Activated T-helper 9 cell treated with anti-CD3 and anti-CD28 coated beads, Interleukin-2, amount 50 U/mL, for 16 hours (primary cell): ENCODE measurements at places on chromosomes 11 and 22.

GRCh38 chr11:58562375-58562800 lies 13.3 kb downstream of the LPXN start:
- DNase-seq, result no peak

DNA sequence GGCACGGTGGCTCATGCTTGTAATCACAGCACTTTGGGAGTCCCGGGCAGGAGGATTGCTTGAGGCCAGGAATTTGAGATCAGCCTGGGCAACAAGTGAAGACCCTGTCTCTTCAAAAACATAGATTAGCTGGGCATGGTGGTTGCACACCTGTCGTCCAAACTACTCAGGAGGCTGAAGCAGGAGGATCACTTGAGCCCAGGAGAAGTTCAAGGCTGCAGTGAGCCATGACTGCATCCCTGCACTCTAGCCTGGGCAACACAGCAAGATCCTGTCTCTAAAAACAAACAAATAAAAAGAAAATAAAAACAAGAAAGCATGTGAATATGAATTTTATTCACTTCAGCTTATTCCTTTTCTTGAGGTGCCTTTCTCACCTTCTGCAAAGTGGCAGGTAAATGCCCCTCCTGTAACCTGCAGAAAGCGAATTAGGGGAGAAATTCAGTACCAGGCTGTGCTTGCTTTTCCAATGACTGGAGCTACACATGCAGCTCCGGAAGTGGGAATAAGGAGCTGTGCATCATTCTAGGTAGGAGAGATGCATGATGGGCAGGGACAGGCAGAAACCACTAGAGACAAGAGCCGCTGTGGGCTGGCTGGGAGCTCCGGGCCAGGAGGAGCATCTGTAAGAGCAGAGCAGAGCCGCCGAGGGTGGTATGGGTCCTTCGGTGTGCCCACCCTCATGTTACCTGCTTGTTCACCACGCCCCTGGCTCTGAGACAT lies 14.7 kb upstream of the KCTD17 start:
- DNase-seq, result no peak

DNA sequence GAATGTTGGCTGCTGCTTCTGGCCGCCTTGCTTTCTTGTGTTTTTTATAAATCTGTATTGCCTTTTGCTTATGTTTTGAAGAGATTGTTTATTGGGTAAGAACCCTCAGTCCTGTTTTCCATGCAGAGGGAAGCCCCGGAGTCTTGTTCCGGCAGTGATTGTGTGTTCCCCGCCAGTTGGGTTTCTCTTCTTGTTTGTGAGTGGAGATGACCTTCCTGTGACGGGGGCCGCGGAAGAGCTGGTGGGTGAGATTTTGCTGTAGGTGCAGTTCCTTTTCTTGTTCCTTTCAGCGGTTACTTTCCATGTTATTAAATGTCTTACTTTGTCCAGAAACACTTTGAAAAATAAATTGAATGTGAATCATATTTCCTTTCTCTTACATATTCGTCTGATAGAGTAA lies 8.3 kb downstream of the TBC1D22A start:
- no peak for DNase-seq

DNA sequence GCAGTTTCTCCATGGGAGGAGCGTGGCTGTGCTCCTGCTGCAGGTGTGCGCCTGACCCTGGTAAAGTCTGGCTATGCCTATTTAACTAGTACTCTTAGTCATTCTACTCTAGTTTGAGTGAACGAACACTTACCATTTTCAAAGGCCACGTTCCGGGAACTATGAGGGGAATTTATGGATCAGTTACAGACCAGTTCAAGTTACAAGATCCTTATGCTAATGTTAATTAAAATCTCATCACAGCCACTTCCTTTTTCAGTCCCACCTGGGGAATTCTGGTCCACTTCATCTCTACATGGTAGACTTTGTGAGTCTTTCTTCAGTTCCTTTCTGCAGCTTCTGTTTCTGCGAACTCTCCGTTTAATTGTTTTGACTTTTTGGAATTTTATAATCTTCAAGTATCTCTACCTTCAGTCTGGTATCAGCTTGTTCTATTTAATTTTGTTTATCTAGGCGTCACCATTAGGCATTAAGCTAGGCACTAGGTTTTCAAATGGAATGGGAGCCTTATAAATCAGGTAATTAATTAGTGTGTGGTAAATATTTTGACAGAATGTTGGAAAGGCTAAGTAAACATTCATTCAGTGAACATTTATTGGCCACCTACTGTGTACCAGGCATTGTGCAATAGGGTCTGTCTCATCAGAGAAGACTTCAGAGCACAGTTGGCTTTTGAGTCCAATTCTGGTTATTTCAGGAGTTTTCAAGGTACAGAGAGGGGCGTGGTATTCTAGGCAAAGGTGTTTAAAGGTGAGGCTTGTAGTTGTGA lies 78.9 kb downstream of the GRK3 start:
- no peak for DNase-seq

DNA sequence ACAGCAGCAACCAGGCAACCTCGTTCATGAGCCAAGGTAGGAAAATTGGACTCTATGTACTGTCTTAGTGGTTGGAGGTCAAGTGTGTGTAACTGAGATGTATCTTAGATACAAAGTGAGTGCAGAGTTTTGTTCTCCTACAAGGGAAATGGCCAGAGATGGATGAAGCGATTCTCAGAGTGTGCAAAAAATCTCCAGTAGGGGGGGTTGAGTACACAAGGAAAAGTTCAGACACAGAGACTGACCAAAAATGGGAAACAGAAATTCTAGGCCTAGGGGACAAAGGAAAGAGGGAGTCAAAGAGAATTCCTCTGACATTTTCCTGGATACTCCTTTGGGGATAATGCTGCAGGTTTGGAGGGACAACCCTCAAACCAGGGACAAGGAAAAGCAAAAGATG lies 38.2 kb upstream of the OR5AK2 start:
- no peak for DNase-seq

- no peak for DNase-seq
Measured at GRCh38 chr11:86230921-86231434, 13.6 kb upstream of the EED start.

- DNase-seq, result no peak
Measured at GRCh38 chr11:113497066-113497910, 22.1 kb upstream of the DRD2 start.

GRCh38 chr11:35173011-35173511 lies 34.1 kb downstream of the CD44 start:
- DNase-seq, result no peak

GRCh38 chr11:119993722-119994121 lies 144.2 kb downstream of the TRIM29 start:
- no peak for DNase-seq

DNA sequence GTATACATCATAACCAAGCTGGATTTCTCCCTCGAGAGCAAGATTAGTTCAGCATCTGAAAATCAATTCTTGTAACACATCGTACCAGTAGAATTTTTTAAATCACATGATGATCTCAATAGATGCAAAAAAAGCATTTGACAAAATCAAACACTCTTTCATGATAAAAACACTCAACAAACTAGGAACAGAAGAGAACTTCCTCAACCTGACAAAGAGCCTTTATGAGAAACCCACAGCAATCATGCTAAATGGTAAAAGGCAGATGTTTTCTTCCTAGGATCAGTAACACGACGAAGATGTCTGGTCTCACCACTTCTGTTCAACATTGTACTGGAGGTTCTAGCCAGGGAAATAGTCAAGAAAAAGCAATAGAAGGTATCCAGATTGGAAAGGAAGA lies 34.1 kb upstream of the TMPRSS4 start:
- DNase-seq, result no peak

DNA sequence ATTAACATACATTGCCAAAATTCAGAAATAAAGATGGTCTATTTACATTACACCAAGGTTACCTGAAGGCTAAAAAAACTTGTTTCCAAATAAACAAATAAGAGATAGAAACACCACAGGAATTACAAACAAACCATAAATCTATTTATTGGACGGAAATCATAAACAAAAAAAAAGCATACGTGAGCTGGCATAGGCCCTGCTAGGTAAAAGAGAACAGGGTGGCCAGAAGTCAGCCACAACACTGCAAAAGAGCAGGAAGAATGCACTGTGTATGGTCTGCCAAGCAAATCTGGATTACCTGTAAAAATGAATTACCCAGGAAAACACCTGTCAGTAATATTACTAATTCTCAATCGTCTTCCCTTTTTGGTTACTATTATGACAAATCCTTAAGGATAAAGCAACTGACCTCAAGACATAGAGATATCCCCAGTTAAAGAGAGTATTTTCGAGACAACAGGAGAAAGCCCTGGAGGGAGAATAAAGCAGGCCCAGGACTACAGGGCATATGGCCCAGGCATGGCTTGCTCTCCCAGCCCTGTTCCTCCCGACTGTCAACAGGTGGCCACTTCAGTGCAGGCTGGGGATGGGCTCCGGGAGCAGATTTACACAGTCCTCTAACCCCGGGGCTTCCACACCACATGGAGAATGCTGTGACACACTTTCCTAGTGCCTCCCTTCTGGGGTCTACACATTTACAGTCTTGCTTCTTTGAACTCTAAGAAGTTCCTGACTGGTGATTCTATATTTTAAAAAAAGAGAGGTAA lies 18.0 kb downstream of the PPP2R1B start:
- no peak for DNase-seq

DNA sequence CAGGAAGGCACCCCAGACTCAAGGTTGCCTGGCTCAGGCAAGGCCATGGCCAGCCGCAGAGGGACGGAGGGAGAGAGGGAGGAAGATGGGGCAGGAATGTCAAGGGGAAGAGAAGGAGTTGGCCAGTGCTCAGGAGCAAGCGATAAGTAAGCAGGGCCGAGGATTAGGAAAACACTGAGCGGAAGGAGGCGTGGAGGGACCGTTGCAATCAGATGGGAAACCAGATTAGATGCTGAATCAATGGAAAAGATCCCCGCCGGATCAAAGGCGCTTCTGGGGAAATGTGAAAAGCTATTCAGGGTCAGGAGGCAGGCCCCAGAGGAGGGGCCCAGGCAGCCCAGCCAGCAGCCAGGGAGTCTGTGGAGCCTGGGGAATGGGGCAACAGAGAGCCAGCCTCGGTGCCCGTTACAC lies 26.6 kb upstream of the MYEOV start:
- no peak for DNase-seq

DNA sequence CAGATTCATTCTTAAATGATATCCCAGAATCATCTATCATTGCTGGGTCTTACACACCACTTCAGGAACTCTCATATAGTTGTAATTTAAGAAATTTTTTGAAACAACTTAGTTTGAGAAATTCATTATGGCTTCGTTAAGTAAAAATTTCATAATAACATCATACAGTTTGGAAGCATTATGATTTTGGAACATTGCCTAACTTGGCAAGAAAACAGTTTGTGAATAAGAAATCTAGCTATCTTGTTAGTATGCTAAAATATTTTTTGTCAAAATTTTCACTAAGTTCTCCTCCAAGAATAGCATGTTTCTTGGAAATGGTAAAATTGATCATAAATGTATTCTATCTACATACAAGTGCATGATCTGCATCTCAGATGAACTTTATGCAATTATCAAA lies 217.7 kb downstream of the CNTN5 start:
- no peak for DNase-seq

- DNase-seq, result no peak
Measured at GRCh38 chr22:30240541-30241417, 5.8 kb downstream of the LIF start.

DNA sequence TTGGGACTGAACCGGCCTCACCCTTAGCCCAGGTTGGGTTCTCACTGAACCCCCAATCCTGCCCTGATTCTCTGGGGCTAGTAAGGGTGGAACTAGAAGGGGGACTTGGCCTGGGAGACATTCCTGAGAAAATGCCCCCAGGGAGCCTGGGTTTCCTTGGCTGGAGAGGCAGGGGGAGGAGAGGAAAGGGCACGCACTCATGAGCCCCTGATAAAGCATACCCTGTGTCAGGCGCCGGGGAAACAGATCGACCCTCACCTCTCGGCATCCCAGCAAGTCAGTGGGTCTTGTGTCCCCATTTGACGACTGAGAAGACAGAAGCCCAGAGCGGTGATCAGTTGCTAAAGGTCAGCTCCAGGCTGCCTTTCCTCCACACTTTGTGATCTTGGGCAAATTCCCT lies 47.7 kb upstream of the RTL6 start:
- no peak for DNase-seq

DNA sequence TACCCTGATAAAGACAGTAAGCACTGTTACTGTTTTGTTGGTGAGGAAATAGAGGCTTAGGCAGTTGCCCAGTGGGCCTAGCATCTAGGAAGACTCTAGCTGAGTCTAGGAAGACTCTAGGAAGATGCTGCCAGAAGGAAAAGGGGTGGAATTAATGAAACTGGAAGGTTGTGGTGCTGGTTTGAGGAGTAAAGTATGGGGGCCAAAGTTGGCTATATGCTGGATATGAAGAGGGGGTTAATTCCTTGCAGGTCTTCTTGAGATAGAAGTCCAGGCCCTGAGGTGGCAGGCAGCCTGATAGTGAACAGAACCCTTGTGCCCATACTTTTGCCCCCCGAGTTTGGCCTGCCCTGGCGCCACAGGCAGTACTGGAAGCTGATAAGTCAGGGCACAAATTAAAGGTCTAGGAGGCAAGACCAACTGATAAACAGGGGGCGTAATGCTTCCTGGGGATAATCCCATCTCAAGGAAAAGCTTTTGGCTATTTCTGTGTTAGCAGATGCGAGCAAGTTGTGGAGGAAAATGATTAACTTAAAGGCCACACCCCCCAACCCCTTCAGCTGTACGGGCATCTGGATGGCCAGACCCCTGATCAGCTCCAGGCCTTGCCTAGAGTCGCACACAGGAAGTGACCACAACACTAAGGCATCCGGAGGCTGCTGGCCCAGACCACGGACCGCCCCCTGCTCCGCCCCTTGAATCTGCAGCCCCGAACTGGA lies 3.1 kb downstream of the ILK start:
- peak; percentile 23 for DNase-seq

DNA sequence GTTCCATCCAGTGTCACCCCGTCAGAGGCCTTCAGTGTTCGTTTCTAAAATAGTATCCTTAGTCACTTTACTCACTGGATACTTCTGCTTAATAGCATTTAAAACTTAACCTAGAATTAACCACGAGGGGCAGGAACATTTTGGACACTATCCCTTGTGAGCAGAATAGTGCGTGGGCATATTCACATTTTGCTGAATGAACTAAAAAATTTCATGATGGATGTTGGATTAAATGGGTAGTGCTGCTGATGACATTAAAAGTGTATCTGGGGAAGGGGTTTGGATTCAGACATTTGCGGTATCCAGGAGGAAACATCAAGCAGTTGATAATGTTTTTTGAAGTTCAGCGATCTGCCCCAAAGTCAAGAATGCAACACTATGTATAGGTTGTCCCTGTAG lies 750 bp upstream of the NAT10 start:
- DNase-seq, result no peak

GRCh38 chr11:69686452-69686851 lies 11.3 kb upstream of the LTO1 start:
- no peak for DNase-seq
